T-helper 1 cell (primary cell): ENCODE measurements at places on chromosomes 3 and 15.

GRCh38 chr15:69476704-69477473, 24.3 kb downstream of the RPLP1 start:
- DNase-seq = no peak

DNA sequence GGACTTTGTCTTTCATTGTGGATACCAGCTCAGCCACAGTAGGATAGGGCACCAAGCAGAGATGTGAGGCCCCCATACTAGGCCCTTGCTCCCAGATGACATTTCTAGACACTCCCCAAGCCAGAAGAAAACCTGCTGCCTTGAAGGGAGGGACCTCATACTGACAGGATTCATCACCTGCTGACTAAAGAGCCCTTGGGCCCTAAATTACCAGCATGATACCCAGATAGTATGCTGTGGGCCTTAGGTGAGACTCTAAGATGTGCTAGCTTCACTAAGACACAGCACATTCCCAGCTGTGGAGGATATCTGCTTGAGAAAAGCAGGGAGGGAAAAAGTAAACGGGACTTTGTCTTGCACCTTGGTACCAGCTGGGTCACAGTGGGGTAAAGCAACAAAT, 324.0 kb downstream of the TBL1XR1 start:
- DNase-seq = no peak

GRCh38 chr3:177569875-177570657, 372.8 kb upstream of the TBL1XR1 start:
- DNase-seq = no peak

GRCh38 chr15:64466408-64467141, 6.2 kb downstream of the ZNF609 start:
- no peak for DNase-seq

- peak; percentile 56 for DNase-seq
These were observed at the start of gene GPR171 for GRCh38 chr3:151203051-151203420. TSS of gene GPR171 (minus strand) at chr3:151203216. CDS start at chr3:151199386, 3,830 bp downstream.

DNA sequence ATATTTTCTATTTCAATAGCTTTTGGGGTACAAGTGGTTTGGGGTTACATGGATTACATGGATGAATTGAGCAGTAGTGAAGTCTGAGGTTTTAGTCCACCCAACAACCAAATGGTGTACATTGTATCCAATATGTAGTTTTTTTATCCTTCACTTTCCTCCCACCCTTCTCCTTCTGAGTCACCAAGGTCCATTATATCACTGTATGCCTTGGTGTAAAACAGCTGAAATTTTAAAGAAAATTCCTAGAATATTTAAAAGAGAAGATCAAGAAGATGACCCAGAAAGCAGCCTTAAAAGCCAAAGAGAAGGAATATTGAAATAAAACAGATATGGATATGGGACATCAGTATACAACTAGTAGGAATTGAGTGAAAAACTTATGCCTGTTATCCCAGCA, 204.2 kb upstream of the COL8A1 start:
- no peak for DNase-seq

GRCh38 chr15:62378772-62379498, 213.8 kb upstream of the C2CD4B start:
- DNase-seq = no peak

- no peak for DNase-seq
These were observed 11.1 kb downstream of the GRM2 start for GRCh38 chr3:51717947-51718346.

DNA sequence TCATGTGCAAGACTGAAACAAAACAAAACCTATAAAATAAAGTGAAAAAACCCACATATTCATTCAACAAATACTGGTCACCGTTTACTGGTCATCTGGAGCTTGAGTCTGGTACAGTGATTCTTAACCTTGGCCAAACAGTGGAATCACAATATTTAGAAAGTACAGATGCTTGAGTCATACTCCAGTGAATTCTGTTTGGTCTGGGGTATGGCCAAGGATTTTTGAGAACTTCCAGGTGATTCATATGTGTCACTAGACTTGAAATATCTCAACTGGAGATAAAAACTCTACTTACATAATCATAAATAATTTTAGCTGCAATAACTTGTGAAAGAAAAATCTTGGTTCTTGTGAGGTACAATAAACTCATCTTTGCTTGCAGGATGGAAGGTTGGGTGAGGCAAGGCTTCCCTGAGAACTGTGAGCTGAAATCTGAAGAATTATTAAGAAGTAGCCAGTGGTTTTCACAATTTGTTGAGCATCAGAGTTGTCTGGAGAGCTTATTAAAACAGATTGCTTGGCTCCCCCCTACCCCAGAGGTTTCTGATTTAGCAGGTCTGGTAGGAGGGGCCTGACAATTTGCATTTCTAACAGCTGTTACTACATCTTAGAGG, 9.6 kb downstream of the NEK11 start:
- no peak for DNase-seq

GRCh38 chr15:29143293-29143692, 126.3 kb downstream of the NSMCE3 start:
- no peak for DNase-seq

GRCh38 chr15:48667701-48668100, 22.2 kb upstream of the FBN1 start:
- no peak for DNase-seq

GRCh38 chr3:55330355-55330754, 156.8 kb downstream of the WNT5A start:
- DNase-seq = no peak

GRCh38 chr15:44633603-44634002, 29.9 kb downstream of the SPG11 start:
- peak; percentile 66 for DNase-seq

GRCh38 chr3:10242182-10243065, 5.8 kb upstream of the TATDN2 start:
- peak; percentile 72 for DNase-seq

DNA sequence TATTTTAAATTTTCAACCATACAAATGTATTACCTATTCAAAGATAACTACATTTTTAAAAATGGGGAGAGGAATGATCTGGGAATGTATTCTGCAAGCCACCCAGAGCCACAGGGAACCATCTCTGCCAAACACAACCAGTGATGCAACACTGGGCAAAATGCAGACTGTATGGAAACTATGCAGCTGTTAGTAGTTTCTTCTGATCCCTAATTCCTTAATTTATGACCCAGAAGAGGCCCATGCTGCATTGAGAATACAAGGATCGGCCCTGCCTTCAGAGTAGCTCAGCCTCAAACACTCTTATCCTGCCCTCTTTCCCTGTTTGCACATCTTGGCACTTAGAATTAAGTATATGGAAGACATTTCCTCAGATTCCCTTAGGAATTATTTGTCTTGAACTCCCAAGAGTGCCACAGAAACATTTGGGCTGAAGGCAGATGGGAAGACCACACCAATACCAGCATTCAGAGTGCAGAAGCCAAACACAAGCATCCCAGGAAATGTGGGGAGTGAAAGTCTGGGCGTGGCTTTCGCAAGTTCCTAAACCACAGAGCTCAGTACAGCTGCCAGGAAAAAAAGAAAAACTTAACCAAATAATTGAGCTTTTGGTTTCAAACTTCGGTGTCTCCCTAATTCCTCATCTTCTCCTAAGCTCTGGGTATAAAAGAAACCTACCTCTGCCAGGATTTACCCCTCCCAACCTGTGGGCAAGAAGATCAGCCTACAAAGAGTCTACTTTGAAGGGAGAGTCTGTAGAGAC, 5.3 kb downstream of the SNUPN start:
- DNase-seq = no peak

DNA sequence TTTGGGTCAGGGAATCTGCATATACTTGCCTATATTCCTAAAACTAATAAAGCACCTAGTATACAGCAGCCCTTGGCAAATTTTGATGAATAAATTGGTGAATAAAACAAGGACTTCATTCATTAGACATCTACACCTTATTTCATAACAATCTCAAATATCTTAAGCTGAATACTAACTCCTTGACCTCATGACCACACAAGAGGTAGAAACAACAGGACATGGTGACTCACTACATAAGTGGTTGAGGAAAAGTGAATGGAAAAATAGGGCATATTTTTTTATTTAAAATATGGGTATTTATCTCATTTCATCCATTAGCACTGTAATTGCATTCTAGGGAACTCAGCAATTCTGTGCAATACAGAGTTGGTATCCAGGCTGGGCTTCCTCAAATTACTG, 7.8 kb upstream of the STAC start:
- DNase-seq = no peak

DNA sequence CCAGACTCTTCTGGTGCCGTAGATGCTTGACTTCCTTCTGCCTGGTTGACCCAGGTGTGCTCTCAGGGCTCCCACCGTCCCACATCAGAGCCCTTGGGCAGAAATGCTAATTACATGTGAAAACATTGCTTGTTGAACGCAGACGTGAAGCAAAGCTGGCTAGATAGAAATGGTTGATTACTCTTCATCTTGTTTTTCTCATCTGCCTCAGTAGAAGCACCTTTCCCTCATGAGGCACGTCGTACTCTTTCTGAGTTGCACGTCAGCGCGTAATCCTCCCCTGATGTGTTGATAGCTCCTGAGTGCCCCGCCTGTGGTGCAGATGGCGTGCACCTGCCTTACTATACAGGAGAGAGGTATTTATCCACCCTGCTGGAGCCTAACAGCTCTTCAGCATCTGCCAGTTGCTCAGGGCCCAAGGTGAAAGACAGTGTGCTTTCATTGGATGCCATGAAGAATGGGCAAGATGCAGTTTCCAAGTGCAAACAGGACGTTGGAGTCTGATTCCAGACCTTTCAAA, 18.1 kb downstream of the MAP6D1 start:
- DNase-seq = no peak

DNA sequence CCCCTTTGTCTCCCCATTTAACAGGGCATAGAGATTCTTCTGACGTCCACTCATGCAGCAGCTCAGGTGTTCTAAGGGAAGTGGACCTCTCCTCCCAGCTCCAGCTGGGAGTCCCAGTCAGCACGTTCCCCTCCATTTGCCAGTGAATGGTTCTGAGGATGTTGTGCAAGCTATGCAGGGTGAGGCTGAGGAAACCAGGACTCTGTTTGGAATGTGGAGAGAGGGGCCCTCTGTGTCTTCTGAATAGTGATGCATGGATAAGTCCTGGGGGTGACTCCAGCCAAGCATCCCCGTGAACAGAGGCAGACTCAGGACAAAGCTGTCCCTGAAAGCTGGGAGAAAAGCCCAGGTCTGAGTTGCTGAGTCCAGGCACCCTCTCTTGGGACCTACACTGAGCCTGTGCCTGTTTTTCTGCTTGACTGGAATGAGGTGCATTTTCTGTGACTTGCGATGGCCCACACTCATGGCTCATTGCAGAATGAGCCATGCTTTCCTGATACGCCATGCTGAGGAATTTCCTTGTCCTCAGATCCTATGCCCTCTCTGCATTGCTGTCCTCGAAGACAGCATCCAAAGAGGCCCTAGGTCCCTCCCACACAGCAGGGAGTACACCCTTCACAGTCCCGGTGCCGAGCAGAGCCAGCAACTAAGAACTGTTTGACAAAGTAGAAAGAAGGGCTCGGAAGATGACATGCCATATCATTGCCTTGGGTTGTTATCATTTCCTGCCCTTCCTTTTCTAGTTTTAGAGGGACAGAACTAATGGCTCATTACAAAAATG, 185.2 kb downstream of the ATP10A start:
- no peak for DNase-seq

GRCh38 chr3:45553469-45553974, 41.0 kb upstream of the LIMD1 start:
- DNase-seq = no peak

- no peak for DNase-seq
These were observed 957.1 kb downstream of the FHIT start for GRCh38 chr3:60294181-60294580.

DNA sequence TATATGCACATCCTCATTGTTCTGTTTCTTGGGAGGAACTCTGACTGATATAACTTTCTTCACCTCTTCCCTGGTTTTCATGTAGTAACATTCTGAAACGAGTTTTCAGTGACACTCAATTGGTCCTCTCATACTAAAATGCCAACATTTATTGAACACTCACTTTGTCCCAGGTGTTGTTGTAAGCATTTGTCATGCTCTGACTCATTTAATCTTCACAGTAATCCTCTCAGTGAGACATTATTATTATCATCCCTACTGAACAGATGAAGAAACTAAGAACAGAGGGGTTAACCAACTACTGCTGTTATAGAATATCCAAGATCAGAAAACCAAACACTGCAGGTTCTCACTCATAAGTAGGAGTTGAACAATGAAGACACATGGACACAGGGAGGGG, 94.1 kb upstream of the MRPL3 start:
- no peak for DNase-seq

GRCh38 chr3:123759871-123760270, 124.3 kb downstream of the MYLK start:
- no peak for DNase-seq

DNA sequence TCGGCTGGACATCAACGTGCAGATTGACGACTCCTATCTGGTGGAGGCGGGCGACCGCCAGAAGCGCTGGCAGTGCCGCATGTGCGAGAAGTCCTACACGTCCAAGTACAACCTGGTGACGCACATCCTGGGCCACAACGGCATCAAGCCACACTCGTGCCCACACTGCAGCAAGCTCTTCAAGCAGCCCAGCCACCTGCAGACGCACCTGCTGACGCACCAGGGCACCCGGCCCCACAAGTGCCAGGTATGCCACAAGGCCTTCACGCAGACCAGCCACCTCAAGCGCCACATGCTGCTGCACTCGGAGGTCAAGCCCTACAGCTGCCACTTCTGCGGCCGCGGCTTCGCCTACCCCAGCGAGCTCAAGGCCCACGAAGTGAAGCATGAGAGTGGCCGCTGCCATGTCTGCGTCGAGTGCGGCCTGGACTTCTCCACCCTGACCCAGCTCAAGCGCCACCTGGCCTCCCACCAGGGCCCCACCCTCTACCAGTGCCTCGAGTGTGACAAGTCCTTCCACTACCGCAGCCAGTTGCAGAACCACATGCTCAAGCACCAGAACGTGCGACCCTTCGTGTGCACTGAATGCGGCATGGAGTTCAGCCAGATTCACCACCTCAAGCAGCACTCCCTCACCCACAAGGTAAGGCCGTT, 34.2 kb downstream of the IDH2 start:
- DNase-seq = no peak

DNA sequence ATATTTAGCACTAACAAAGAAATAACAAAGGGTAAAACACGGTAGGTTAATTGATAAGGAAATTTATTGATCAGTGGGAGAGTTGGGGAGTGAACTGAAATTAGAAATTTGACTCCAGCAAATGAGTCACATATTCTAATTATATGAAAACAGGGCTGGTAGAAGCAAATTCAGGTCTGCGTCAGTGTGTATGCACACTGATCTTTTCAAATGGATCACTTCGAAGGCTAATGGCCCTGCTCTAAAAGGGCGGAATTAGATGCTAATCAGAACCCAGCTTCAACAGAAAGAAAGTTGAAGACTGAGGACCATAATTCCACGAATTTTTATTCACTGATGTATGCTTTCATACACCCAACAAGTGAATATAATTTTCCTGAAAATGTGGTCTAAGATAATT, 762.4 kb upstream of the DPPA4 start:
- no peak for DNase-seq

DNA sequence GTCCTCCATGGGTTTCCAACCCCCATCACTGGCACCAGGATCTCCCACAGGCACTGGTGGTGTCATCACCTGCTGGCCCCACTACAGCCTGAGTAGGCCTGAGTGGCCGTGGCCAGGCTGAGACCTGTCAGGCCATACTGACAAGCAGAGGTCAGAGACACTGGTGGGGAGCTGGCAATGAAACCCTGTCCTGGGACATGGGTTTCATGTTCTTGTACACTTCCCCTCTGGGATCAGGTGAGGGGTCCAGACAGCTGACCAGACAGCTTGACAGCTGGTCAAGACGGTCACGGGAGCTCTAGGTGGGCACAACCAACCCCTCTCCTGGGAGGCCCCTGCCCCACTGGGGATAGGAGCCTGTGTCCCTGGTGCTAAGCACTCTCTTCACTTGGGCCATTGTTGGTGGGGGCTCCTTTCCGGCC, 13.1 kb downstream of the ZBTB47 start:
- DNase-seq = no peak

- no peak for DNase-seq
These were observed 161.1 kb downstream of the TP63 start for GRCh38 chr3:189792046-189792929.
